ENCODE measurements at places on chromosomes 1 and 21.
A peak's percentile ranks its signal among the peaks of the same experiment; 100 is the strongest.

- no peak for DNase-seq
Measured at GRCh38 chr1:14245954-14246353, 352.5 kb upstream of the KAZN start.

GRCh38 chr1:110631836-110632620 lies 25.9 kb upstream of the KCNA2 start:
- no peak for DNase-seq

DNA sequence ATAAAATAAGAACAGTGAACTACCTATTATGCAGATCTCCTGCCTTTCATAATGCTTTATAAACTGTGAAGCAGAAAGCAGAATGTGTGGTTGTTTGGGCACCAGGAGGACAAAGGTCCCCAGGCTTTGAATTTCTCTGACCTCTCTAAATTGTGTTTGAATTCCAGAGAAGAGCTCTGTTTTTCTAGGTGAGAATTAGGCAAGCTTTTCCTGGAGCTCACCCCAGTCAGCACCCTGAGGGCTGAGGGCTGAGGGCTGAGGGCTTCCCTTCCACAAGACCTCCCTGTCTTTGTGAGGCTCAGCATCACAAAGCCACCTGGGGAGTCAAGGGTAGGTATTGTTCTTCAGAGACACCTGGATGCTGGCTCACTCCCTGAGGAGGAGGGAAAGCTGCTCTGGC lies 45.5 kb upstream of the LRIG2 start:
- no peak for DNase-seq

- no peak for DNase-seq
Measured at GRCh38 chr1:98903261-98903660, 101.4 kb downstream of the PLPPR5 start.

GRCh38 chr1:94672001-94672400 lies 130.4 kb upstream of the F3 start:
- no peak for DNase-seq

DNA sequence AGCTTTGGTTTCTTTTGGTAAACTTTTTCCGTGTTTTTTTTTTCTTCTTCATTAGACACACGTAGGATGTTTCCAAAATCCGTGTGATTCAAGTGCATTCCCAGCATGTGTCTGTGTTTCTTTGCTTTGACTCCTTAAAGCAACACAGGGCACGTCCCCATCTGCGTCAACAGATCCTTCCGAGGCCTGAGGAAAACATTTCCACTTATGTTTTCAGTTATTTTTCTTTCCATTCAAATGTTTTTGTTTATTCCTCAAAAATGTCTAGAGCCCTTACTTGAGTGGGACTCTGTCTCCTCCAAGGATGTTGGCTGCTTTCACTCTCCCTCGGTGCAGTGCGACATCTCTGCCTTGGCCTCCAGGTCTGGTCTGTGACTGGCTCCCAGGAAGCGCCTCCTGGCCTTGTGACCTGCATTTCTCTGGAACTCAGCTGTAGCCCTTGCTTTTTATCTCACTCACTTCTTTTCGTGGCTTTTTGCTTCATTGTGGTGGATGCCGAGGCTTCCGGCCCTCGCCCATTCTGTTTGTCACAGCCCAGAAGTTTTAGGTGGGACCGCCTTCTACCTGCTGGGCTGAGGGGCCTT lies 31.3 kb upstream of the SLC19A1 start:
- DNase-seq, result no peak

GRCh38 chr1:76725864-76726619 lies 141.2 kb upstream of the ST6GALNAC5 start:
- no peak for DNase-seq

- no peak for DNase-seq
Measured at GRCh38 chr1:231242516-231243198, 1.6 kb downstream of the GNPAT start.

- no peak for DNase-seq
Measured at GRCh38 chr1:233233508-233234040, 62.0 kb downstream of the PCNX2 start.

DNA sequence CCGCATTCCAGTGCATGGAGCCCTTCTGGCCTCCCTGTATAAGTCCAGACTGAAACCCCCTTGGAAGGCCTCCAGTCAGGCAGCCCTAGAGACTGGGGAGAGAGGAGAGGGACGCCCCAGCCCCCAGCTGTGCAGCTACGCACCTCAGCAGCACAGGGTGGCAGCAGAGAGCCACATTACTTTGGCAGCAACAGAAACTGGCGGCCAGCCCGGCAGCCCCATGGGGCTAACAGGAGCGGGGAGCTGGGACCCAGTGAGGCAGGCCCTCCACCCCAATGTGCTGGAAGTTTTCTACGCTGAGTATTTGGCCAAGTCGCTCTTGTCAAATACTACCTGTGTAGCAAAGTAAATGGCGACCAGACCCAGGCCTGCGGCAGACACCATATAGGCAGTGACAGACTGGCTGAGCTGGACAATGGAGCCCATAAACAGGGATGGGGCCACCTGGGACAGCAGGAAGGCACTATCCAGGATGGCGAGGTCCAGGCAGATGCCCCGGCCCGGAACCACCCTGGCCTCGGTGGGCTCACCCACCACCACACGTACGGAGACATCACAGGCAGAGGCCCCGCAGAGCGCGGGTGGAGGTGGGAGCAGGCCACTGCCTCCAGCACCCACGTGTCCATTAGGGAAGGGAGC lies 21.2 kb downstream of the SLC45A3 start:
- DNase-seq, result peak; percentile 77

DNA sequence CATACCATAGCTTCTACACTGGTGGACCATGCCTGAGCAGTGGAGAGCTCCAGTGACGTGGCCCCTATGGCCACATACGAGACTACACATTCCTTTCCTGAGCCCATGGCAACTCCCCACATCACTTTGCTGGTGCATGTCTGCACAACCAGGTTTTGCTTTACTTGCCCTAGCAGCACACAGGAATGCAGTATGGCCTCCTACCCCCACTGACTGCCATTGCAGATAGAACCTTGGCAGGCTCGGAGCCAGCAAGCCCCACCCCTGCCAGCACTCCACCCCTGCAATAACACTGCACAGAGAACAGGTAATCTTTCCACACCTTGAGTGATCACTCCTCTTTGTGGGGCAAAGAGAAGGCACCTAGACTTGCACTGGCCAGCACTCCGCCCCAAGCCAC lies 531.9 kb upstream of the CAMK1G start:
- DNase-seq, result no peak

- no peak for DNase-seq
Measured at GRCh38 chr1:59308839-59309238, 11.9 kb downstream of the FGGY start.

GRCh38 chr21:45020629-45021427 lies 53.6 kb upstream of the ADARB1 start:
- no peak for DNase-seq

GRCh38 chr1:246647513-246647912 lies 76.7 kb upstream of the SCCPDH start:
- DNase-seq, result no peak

DNA sequence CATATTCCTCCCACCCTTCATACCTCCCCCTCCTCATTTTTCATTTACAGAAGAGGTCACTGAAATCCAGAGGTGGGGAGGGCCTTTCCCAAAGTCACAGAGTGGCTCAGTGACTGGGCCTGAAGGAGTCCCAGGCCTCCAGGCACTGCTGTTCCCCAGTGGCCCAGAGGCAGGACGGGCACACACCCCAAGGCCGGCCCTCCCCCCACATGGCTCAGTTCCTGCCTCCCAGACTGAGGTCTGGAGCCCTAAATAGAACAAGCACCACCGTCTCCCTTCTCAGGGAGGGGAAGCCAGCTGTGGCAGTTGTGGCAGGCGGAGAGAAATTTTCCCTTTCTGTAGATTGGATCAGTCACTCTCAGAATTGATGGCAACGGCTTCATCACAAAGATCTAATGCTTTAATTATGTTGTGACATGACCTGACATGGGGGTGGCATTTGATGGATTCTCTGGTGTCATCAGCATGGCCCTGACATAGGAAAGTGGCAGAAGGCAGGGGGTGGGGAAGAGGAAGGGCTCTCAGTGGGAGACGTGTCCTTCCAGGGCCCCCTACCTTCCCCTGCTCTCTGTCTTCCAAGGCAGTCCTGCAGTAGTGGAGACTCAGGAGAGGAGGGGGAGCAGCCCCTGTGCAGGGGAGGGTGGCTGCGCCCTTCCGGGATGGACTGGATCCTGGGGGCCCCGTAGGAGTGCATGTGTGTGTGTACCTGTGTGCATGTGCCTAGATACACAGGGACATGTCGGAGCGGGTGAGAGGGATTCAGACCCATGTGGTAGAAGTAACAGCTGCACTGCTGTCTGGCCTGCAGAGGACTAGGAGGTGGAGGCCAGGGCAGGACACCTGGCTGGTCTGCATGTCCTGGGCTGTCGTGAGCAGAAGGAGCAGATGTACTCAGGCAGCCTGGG lies 41.2 kb upstream of the FOXO6 start:
- no peak for DNase-seq

DNA sequence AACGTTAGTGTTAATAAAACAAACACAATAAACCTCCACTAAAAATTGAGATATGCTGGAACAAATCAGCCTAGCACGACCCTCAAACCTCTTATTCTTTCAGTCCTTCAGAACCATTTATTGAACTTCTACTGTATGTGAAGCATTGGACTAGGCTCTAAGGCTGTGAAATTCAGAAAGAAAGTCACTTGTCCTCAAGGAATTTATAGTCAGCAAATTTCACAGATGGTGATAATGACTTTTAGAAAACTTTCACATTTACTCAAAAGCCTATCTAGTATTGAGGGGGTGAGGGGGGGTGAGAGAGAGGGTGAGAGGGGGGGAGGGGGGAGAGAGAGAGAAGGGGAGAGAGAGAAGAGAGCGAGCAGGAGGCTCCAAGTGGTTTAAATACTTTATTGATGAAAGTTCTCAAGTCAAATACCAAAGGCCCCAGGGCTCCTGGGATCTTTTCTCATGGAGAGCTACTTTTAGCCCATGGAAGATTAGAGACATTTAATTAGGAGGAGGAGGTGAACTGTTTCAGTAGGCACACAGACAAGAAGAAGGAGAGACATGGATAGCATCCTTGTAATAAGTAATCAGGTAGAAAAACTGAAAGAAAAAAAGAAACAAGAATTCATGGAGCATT lies 66.3 kb upstream of the SSX2IP start:
- no peak for DNase-seq

GRCh38 chr1:94819945-94820746 lies at the start of gene SLC44A3:
Gene SLC44A3, plus strand, starts transcription at chr1:94820357. Its CDS starts 95 bp downstream, at chr1:94820452.
- no peak for DNase-seq

DNA sequence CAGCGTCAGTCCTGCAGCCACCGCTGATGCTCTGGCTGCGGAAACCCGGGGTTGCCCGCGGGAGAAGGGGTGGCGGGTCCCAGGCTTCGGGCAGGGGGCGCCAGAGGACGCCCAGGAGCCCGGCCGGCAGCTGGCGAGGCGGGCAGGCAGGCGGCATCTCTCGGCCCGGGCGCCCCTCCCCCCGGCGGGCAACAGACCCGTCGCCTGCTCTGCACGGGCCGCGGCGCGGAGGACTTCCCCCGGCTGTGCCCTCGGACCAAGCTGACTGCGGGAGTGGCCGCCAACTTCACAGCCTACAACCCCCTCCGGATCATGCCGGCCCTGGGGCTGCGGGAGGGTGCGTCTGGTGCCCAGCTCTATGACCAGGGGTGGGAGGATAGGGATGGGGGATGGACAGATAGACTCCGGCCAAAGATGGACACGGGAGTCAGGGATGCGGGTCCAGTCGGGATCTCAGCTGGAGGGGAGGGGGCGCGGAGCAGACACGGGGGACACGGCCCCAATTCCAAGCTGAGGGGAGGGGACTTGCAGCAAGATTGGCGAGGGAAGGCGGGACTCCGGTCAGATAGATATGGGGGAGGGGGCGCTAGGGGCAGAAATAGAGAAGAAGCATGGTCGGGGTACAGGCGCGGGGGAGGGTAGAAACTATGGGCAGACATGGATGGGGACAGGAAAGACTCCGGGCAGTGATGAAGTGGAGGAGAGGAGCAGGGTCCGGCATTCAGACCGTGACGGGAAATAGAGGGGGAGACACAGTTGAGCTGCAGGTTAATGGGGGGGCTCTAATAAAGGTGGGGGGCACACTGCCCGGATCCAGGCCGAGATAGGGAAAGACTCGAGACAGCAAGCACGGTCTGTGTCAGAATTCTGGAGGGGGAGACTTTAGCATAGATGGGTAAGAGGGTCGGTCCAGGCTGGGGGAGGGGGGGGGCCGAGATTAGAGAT lies 1.1 kb downstream of the ADGRB2 start:
- DNase-seq, result peak; percentile 82

- DNase-seq, result no peak
Measured at GRCh38 chr21:36987845-36988244, 18.7 kb upstream of the RIPPLY3 start.
